ENCODE measurements at places on chromosomes 7 and 10. TPM values are rescaled to one million over a fixed set of nuclear protein-coding genes. Genes with fewer than 3 reads are reported as not detected.

DNA sequence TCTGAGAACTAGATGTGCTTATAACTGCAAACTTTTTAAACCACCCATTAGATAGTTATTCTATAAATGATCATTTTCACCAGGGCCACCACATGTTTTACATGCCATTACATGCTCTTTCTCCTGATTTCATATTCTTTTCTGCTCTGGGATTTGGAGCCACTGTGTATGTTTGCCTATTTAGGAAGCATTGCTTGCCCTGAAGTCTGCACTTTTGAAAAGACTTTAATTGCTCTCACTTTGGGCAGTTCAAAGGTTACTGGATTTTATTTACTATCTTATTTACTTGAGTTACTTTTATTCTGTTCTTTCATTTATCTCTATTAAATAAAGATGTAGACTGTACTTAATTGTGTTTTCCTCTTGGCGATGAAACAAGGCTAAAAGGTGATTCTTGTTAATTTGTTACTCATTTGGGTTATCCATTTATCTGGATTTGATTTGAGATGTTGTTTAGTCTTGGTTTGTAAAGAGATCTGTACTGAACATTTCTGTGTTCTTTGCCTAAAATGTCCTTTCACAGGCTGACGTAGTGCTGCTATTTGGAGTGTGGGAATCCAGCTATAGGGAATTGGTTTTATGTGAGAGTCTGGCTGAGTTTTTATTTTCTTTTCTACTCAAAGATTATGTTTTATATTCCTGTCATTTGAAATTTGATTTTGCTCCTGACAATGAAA, 88.8 kb downstream of the SUGCT start:
- no peak for DNase-seq

GRCh38 chr7:137909042-137909441, 62.3 kb upstream of the DGKI start:
- DNase-seq = no peak

GRCh38 chr10:60883187-60883586, 60.8 kb downstream of the RHOBTB1 start:
- DNase-seq = no peak

GRCh38 chr7:14071045-14071444, 81.6 kb upstream of the ETV1 start:
- DNase-seq = no peak

GRCh38 chr10:70967591-70968587, 79.5 kb upstream of the PCBD1 start:
- no peak for DNase-seq

DNA sequence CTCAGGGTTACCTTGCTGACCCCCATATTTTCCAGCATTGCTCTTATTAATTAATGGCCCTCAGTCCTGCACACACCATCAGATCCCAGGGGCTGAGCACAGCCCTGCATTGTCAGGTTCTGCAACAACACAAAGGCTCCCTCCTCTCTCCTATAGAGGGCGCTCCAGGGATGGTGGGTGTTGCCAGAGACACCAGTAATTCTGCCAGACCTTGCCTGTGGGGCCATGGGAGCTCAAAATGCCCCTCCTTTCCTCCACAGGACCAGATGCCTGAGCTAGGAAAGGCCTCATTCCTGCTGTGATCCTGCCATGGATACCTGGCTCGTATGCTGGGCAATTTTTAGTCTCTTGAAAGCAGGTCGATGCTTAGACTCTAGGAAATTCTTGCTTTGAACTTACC, 42.8 kb upstream of the PRSS58 start:
- peak; percentile 52 for DNase-seq

DNA sequence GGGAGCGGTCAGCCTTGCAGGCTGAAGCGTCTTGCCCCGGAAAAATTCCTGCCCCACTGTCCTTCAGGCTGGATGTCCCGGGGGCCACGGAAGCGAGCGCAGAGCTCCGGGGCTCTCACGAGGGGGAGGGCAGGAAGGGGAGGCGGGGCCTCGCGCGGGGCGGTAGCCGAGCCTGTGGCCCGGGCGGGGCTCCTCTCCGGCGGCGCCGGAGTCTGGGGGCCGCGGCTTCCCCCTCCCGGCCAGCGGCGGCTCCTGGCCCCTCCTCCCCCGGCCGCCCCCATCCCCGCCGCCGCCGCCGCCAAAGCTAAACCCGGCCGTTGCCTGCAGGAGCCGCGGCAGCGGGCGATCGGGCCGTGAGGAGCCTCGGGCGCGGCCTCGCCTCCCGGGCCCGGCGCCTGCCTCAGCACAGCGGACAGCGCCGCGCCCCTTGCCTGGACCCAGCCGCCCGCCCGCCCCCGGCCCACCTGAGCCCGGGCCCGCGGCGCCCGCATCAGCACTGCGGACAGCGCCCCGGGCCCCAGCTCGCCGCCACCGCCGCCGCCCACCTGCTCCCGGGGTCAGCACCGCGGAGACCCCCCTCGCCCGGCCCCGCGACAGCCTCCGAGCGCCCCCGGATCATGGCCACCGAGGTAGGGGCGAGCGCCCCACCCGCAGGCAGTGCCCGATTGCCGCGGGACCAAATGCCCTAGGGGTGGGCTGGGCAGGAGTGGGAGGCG, at the start of gene GOLGA7B:
TSS of gene GOLGA7B (plus strand) at position 157 of the 716 bp plus-strand sequence. CDS start at position 618, 461 bp downstream.
- DNase-seq = peak; percentile 80

GRCh38 chr10:19164461-19164860, 115.9 kb downstream of the MALRD1 start:
- DNase-seq = no peak

DNA sequence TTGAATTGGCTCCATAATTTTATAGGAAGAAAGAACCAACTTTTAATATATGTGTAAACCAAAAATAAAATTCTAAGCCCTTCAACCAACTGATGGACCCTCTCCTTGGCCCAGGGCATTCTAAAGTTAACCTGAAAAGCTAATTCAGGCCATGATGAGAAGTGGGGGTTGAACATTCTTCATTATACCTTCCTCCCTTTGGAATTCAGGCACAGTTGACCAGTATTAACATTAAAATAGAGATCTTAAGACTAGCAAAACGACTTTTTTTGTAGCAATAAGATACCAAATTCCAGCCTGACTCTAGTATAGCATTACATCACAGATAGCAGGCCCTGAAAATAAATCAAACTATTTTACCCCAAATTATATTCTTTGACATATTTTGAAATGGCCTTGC, 173.2 kb downstream of the PLPP4 start:
- no peak for DNase-seq

DNA sequence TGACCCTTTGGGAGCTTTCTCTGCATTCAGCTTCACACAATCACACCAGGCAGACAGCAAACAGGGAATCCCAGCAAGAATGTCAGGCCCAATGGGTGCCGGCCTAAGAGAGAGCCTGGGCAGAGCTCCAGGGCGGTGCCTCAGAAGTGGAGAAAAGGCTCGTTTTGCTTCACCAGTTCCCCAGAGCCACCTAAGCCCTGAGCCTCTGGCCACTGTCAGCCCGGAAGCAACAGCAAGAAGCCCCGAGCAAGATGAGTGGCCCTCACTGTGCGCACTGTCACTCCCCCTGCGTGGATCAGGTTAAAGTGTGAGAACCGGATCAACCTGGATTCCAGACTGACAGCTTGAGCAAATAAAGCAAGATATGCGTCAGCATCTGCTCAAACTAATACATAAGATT, 14.7 kb downstream of the CNPY1 start:
- no peak for DNase-seq

DNA sequence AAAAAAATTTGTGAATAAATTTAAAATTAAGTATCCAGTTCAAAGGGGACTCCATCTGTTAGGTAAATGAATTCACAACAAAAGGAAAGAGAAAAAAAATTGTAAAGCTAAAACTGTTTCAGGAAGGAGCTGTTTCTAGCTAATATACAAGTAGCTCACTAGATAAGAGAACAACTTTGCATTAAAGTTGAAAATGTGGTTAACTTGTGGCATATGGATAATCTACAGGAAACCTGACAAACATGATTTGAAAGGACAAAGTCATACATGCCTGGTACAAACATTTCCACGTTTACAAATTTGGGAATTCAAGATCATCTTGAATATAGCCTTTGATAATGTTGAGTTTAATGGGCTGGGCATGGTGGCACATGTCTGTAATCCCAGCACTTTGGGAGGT, 8.9 kb downstream of the NT5C3A start:
- no peak for DNase-seq

DNA sequence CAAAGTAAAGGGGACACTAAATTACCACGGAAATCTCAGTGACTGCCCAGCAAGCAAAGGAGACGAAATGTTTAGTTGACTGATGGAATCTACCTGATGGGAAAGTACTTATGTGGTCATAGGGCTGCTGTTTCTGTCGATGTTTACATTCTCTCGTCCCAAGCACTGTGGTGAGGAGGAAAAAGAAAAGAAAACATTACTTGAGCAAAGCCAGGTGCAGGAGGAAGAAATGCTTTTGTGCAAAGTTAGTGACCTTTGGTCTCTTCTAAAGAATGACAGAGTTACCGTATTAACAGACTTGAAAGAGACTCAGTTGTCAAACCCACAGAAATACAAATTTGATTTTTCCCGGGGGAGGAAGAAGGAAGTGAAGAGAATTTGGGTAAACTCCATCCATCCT, 43.3 kb upstream of the FMC1 start:
- no peak for DNase-seq

DNA sequence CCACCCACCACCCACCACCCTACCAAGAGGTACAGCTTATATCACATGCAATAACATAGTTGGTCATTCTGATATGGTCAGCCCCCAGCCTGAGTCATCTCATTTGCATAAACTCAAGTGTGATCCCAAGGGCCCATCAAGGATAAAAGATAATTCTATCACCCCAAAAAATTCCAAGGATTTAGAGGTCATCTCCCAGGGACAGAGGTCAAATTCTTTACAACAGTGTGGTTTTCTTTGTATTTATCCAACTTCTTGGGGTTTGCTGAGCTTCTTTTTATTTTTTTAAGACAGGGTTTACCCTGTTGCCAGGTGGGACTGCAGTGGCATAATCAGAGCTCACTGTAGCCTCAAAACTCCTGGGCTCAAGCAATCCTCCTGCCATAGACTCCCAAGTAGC, 9.4 kb upstream of the GTPBP10 start:
- no peak for DNase-seq

DNA sequence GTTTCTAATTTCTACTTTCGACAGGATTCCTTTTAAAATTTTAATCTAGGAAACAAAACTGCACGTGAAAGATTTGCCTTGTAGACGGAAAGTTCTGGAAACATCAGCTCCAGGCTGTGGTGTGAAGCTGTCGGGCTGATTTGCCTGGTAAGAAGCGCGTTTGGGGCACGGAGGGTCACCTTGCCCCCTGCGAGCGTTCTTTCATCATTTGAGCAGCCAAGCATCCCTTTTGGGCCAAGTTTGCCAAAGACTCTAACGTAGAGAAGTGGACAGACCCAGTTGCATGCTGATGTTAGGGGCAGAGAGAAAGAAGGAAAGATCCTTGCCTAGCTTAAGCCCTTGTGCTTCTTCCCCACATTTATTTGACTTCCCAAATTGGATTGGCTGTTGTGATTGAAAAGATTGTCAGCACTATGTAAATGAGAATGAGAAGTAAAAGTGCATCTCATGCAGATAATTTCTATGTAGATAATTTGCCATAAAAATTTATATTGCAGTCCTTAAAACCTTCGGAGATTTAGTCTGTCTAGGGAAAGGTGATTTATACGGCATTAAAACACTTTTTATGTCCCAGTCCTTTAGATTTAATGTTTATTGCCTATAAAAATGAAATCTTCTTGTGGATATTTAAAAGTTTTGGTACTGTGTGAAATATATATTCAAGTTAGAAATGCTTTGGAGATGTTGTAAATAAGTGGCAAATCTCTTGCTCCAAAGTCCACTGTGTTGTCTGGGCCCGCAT, 76.1 kb downstream of the CUX1 start:
- no peak for DNase-seq

DNA sequence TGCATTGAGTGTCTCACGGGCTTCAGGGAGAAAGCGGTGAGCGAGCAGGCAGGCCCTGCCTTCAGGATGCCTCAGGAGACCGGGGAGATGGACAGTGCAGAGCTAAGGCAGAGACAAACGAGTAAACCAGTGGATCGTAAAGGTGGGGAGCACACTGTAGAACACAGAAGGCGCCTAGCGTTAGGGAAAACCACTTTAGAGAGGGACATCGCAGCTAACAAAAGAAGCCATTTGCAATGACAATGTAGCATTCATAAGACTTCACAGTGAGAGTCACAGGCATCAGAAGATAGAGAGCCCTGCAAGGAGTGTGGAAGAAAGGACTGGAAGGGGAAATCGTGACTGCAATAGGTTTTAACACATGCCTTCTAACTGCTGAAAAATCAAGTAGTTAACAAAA, 54.9 kb upstream of the TMEM273 start:
- no peak for DNase-seq

- DNase-seq = no peak
Measured at GRCh38 chr7:110842796-110843195, 248.1 kb upstream of the LRRN3 start.

DNA sequence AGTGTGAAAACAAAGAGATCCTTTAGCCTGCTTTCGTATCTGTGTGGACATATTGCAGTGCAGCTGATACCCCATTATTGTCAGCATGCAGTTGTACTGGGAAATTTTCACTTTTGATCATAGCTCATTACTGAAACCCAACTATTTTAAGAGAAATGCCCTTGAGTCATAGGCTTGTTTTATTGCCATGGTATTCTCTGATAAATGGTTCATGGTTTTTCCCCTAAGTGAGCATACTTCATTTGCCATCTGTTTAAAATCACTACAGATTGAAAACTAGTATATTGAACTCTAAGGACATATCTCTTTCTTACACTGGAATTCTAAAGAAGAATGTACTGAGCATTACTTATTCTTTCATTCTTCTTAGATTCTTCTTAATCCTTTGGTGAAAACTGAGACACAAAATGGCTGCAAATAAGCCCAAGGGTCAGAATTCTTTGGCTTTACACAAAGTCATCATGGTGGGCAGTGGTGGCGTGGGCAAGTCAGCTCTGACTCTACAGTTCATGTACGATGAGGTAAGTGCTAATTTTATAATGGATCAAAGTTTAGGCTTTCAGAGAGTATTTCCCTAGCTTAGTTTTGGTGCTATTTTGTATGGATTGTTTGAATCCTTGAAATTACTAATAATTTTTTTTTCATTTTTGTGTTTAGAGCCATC, 63.0 kb downstream of the RALA start:
- DNase-seq = no peak

DNA sequence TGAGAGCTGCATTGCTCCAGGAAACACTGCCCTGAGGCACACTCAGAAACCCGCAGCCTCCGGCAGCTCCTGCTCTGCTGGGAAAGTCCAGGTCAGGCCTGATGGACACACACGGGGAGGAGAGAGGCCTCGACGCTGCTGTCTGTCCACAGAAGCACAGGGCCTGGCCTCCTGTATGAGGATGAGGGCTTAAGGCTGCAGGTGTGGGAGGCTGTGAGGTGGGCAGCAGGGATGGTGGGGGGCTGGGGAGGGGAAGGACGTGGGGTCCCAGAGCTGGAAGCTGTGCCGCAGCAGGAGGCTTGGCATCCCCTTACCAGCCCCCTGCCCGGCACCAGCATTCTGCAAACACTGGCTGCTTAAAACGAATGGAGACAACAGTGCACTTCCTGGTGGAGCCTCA, 186.2 kb downstream of the DNAJB6 start:
- no peak for DNase-seq

The ACSL5 gene
- total RNA-seq = 53.1 TPM

The PNLIPRP1 gene
- not detected for total RNA-seq

The H2BK1 gene
- 0.76 TPM for total RNA-seq

The TMEM168 gene
- 11.7 TPM for total RNA-seq

The DPY19L1 gene
- 20.3 TPM for total RNA-seq

The ZFAND4 gene
- total RNA-seq = 23.2 TPM

The PODXL gene
- 1.5 TPM for total RNA-seq

The ETV1 gene
- total RNA-seq = not detected

The GSTK1 gene
- 254 TPM for total RNA-seq

All from activated CD8-positive, alpha-beta T cell treated with anti-CD3 and anti-CD28 coated beads, Interleukin-2, amount 10 ng/mL, durations not matched to agents 7 days and 5 days (primary cell).